ENCODE measurements at places on chromosomes 12 and 14.
A peak's percentile ranks its signal among the peaks of the same experiment; 100 is the strongest.

GRCh38 chr12:125160281-125160955 lies 95.2 kb downstream of the AACS start:
- DNase-seq: no peak

DNA sequence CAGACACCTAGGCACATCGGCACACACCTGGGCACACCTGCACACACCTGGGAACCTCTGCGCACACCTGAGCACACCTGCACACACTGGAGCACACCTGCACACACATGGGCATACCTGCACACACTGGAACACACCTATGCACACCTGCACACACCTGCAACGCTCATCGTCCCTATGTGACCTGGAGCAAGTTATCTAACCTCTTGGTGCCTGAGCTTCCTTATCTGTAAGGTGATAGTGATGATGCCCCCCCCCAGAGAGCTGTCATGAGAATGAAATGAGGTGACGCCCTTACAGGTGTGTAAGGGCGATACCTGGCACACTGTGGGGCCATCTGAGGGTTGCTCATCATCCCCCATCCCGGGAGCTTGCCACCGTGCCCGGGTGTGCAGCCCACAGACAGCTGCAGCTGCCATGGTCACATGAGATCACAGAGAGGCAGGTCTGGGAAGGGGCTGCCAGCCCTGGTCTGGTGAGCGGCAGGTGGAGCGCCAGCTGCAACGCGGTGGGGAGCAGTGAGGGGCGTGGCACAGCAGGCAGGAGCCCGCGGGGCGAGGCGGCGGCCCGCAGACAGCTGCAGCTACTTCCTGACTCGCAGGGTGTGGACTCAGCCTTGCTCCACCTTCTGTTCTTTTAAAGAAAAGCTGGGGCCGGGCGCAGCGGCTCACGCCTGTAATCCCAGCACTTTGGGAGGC lies 59.9 kb upstream of the FBRSL1 start:
- DNase-seq: peak; percentile 62

DNA sequence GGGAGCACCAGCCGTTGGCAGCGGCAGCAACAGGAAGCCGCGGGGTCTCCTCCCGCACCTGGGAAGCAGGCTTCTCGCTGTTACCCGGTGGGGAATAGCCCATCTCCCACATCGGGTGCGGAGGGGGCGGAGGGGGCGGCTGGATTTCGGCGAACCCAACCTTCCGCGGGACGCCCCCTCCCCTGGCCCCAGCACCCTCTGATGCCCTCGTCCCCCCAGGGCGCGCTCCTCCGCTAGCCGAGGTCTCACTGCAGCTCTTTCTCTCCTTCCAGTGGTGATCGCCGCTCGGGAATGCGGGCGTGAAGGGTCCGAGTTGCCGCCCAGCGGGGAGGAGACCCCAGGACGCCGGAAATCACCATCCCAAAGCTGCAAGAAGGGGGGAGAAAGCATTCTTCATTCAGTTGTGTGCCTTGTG lies 303 bp downstream of the SAMD4A start:
- DNase-seq: peak; percentile 74

DNA sequence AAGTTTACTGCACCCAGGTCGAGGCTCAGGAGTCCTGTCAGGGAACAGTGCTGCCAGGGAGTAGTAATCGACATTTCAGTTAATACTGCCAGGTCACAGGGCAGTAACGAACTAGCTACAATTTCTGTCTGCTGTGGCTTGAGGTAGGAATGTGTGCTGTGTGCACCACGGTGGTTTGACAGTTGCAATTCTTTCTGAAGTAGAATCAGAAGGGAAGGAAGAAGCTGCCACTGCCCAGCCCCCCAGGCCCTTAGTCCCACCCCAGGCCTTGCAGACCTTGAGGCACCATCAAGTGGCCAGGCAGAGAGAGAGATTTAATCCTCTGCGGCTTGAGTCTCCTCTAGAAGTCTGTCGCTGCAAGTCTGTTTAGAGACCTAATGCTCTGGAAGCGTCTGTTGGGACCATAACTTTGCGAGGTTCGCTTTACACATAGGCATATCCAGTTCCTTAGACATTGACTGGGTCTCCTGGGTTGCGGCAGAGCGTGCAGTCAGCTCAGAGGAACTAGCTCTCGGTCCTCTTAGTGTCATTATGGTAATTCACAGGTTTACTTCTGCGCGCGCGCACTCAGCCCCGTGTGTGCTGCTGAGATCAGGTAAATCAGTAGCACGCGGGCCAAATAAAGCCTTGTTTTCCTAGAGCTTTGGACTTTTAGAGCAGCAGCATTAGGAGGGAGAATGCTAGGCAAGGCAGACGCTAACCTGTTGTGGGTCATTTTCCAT lies 9.8 kb downstream of the NKX2-1 start:
- DNase-seq: peak; percentile 61

DNA sequence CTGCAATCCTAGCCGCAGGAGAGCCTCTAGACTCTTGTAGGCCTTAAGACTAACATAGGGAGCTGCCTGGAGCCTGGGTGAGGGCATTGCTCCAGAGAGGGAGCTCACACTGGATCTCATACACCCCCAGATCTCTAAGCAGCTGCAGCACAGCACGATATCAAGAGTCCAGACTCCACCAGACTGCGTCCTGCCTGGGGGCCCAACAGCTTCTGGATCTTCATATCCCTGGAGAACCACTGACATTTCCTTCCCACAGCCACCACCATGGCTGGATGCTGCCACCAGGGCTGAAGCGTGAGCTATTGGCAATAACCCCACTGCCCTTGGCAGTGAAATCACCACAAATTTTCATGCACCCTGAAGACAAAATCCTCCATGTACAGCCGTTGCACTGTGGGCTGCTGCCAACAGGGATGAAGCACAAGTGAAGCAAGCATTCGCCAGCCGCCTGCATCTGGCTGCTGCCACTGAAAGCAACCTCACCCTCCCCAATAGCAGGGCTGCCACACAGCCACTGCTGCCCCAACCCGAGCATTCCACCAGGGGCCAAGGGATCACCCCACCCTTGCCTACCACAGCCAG lies 28.2 kb downstream of the CACNA2D4 start:
- no peak for DNase-seq

- no peak for DNase-seq
Measured at GRCh38 chr12:92061061-92061460, 84.6 kb downstream of the BTG1 start.

- DNase-seq: no peak
Measured at GRCh38 chr12:57429473-57430111, 1.3 kb downstream of the R3HDM2 start.

DNA sequence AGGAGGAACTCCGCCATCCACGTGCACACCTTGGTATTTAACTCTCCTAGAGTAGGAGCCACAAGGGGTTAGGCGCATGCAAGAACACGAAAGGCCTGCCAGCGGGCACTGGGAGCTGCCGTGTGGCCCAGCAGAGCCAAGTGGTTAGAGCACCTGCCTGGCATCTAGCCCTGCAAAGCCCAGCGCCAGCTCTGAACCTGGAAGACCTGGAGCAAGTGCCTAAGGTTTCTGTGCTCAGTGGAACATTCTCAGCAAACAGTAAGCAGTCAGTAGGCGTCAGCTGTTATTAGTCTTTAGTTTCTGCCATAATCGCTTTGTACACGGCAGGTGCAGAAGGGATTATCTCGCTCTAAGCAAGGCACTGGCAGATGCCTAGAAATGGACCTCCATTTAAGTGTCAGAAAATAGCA lies 55.4 kb downstream of the SETD3 start:
- no peak for DNase-seq

- no peak for DNase-seq
Measured at GRCh38 chr14:96757456-96757855, 39.7 kb upstream of the VRK1 start.

DNA sequence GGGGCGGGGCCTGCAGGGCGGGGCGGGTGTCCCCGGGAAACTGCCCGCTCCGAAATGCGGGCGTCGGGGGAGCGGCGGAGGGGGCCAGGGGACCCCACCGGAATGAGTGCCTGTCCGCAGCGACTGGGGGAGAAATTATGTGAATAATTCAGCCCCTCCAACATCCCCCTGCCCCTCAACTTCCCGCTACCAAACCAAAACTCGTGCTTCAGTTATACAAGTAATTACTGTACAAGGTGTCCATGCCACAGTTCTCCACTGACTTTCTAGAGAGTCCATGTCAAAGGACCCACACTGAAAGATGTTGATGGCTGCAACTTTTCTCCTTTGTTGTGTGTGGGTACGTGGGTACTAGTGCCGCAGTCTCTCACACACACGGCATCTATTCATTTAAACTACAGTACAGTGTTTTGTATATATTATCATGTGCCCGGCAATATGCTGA lies 414 bp upstream of the CDK17 start:
- peak; percentile 19 for DNase-seq

- peak; percentile 84 for DNase-seq
Measured at GRCh38 chr12:107607464-107608392, 77.9 kb upstream of the PWP1 start.

- DNase-seq: no peak
Measured at GRCh38 chr12:50021031-50021430, 4.3 kb downstream of the RACGAP1 start.

DNA sequence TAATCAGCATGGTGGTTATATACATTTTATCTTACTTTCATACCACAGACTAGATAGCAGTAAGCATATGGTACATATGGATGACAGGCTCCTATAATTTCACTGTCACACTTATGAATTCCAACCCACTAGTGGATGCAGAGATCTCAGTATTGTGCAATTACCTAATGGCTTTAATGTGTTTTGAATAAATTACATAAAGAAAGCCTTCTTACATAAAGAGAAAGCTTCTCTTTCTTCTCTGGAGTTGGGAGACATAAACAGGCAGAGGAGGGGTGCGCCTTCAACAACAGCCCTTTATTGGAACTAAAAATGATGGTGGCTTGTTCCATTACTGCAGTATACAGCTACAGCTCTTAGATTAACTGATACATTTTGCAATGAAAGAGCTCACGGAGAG lies 52.6 kb downstream of the SAV1 start:
- DNase-seq: no peak

GRCh38 chr12:124715121-124715990 lies 147.9 kb upstream of the NCOR2 start:
- no peak for DNase-seq

DNA sequence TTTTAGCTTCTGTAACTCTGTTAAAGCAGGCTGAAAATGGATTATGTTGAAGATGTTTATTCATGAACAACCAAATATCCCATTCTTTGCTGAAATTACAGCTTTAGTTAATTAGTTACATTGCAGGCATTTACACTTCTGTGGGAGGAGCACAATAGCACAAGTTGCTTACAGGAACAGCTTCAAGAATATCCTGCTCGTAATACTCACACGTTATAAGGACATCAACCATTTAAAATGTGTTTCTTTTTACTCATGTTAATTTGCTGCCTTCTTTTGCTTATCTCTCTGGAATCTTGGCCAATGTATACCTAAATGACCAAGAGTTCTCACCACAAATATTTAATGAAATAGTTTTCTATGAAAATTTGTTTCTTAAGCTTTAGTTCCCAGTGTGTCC lies 305.2 kb upstream of the SYT1 start:
- DNase-seq: no peak

- no peak for DNase-seq
Measured at GRCh38 chr12:1843641-1844005, 23.3 kb downstream of the LRTM2 start.

DNA sequence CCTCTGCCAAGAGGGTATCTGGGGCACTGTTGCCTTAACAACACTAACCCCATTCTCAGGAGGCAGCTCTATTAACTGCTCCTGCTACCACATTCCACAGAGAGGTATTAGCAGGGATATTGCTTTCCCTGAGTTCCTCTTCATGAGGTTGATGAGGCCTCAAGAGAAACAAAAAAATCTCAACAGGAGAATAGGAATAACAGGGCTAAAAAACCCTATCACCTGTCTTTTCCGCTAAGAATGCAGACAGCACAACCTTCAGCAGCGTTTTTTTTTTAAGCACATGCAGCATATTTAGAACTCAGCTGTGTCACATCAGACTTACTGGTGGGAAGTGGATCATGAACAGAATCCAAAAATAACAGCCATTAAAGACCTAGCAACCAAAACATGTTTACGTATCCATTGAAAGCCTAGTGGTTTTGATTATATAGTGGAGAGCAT lies 29.2 kb downstream of the ATF7 start:
- DNase-seq: peak; percentile 9

- DNase-seq: no peak
Measured at GRCh38 chr14:29354486-29354885, 573.2 kb downstream of the PRKD1 start.

GRCh38 chr12:116540622-116541152 lies 18.5 kb upstream of the MAP1LC3B2 start:
- no peak for DNase-seq

- DNase-seq: no peak
Measured at GRCh38 chr14:83053022-83053710, 1519.5 kb upstream of the SEL1L start.

GRCh38 chr12:81465876-81466275 lies 293.3 kb downstream of the PPFIA2 start:
- no peak for DNase-seq

- no peak for DNase-seq
Measured at GRCh38 chr12:44248436-44248835, 412.6 kb downstream of the TMEM117 start.

DNA sequence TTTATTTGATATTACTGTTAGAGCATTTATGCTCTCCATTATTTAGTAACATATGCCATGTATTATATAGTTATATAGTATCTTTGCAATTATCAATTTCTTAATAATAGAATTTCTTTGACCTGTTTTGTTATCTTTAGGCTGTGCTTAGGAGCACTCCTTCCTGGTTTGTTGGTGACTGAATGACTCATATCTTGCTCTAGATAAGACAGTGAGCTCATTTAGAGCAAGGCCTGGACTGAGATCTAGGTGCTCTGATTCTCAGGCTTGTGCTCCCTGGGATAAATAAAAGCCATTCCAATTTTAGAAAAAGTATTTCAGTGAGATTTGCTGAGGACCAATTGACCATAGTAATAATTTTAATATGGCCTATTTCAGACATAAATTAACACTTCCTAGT lies 951.2 kb downstream of the FLRT2 start:
- peak; percentile 72 for DNase-seq

- no peak for DNase-seq
Measured at GRCh38 chr12:46549527-46550265, 177.1 kb upstream of the SLC38A2 start.

GRCh38 chr12:92466391-92467305 lies 236.1 kb upstream of the PLEKHG7 start:
- DNase-seq: peak; percentile 5

- DNase-seq: no peak
Measured at GRCh38 chr12:65368055-65368454, 89.6 kb downstream of the MSRB3 start.

- no peak for DNase-seq
Measured at GRCh38 chr12:2925322-2925995, 33.7 kb upstream of the TEAD4 start.

GRCh38 chr12:128323145-128323920 lies 56.4 kb downstream of the TMEM132C start:
- peak; percentile 65 for DNase-seq

DNA sequence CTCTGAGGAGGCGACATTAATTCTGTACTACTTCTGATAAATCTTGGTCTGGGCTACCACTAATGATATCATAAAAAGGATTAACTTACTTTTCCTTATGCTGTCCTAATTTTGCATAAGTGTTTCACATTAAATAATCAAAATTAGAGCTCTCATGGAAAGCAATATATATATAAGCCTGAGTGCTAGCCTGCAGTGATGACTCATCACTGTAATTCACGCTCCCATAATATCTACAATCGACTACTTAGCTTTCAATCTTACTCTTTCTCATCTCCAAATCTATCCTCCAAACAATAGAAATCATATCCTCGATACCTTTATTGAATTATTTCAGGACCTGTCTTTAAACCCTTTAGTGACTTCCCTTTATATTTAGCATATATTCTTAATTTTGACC lies 701.3 kb downstream of the RERGL start:
- DNase-seq: no peak

GRCh38 chr12:47586952-47587669 lies 118.7 kb downstream of the RPAP3 start:
- no peak for DNase-seq
